ENCODE measurements at places on chromosomes 5 and 9.

DNA sequence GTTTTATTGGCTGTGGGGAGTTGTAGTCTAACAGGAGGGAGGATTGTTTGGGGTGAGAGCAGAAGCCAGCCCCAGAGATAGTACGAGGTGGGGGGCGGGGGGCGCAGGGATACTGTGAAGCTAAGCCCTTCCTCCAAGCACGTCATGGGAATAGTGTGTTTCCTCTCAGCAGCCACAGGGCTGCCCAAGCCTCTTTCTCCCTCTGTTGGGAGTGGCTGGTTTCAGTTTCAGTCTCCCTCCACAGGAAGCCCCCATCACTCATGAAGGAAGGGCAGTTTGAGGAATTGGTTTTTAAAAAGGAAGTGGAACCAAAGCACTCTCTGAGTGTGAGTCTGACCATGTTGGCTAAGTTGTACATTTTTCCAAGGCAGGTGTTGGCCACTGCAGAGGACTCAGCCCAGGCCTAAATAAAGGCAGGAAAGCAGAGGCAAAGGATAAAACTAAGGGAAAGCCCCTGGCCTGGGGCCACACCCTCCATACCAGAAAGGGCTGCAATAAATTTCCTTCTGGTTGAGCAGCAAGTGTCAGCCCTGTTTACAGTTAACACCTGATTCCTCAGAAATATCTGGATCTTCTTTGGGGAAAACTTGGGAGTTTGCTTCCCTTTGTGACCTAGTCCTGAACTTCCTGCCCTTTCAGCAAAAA, 3.2 kb downstream of the RAB24 start:
- no peak for DNase-seq

- no peak for DNase-seq
Measured at GRCh38 chr5:159212657-159213462, 3.5 kb upstream of the RNF145 start.

GRCh38 chr5:50320131-50320749, 120.8 kb downstream of the EMB start:
- DNase-seq, result no peak

DNA sequence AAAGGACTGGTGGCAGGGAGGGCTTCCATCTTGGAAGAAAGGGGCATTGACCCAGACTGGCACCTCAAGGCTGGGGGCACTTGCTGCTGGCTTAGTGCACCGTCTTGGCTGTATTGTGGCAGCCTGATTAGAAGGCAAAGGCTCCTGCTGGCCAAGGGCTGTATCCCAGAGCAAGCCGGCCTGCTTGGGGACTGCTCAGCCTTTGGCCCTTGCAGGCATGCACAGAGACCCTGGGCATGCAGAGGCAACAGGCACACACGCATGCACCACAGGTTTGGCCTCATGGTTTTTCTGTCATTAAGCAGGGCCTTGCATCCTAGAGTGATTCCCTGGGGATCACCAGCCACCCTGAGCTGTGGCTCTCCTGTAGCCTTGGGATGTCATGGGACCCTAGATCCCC, 29.0 kb downstream of the PITX1 start:
- no peak for DNase-seq

- no peak for DNase-seq
Measured at GRCh38 chr5:2550509-2550908, 201.0 kb downstream of the IRX2 start.

DNA sequence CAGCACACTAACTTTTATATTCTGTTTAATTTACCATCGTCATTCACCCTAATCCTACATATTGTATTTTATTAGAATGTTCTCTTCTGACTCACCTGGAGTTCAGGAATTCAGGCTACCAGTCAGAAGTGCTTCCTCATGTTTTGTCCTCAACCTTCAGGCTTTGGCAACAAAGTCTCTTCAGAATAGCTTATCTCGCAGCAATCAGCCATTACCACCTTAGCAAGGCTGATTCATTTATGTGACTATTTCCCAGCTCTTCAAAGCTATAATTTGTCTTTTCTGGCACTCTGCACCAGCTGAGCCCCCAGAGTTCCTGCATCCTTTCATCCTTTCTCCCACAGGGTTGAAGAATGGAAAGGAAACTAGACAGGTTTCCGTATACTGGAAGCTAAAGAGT, 365.5 kb upstream of the CDH18 start:
- DNase-seq, result no peak

DNA sequence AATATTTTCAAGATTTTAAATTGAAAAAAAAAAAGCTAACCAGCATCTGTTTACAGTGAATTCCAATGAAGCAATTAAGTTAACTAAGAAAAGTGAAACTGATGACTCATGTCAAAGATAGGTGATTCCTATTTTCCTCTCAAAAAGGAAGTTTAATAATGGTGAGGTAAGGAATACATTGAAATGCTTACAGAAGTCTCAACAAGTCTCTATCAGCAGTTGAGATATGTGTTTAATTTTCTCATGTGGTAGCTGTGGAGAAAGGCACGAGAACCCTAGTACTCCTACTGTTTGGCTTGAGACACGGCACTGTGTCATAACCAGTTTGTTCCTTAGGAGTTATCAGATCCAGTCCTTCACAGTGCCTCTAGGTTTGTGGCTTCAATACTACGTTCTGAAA, 114.5 kb downstream of the SLC25A46 start:
- DNase-seq, result no peak

- no peak for DNase-seq
Measured at GRCh38 chr5:120096413-120096812, 367.7 kb upstream of the PRR16 start.

- DNase-seq, result no peak
Measured at GRCh38 chr9:128034821-128035652, 32.1 kb downstream of the NAIF1 start.

GRCh38 chr5:7078101-7078500, 317.8 kb upstream of the ADCY2 start:
- no peak for DNase-seq

DNA sequence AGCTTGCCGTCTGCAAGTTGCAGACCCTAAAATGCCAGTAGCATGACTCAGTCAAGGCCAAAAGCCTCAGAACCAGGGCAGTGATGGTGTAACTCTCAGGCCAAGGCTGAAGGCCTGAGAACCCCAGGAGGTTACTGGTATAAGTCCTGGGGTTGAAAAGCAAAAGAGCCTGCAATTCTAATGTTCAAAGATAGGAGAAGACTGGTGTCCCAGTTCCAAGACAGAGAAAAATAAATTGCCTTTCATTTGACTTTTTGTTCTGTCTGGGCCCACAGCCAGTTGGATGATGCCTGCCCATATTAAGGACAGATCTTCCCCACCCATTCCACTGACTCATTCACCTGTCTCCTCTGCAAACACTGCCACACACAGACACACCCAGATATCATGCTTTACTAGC, 673.2 kb downstream of the CDH18 start:
- DNase-seq, result no peak

DNA sequence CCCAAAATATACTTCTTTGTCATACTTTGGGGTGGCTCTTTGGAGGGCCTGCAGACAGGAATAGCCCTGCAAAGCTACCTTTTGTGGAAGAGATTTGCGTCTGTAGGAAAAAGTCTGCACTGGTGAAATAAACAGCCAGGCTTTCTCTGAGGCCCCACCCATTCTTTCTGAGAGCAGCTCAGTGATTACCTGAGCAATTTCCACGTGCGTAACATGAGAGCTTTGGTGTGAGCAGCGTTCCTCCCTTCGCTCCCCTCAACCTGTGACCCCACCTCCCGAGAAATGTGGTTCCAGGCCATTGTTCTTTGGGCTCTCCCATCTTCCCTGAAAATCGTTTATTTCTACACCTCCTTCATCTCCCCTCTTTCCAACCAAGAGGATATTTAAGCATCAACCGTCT, 23.8 kb upstream of the FBP1 start:
- DNase-seq, result no peak

DNA sequence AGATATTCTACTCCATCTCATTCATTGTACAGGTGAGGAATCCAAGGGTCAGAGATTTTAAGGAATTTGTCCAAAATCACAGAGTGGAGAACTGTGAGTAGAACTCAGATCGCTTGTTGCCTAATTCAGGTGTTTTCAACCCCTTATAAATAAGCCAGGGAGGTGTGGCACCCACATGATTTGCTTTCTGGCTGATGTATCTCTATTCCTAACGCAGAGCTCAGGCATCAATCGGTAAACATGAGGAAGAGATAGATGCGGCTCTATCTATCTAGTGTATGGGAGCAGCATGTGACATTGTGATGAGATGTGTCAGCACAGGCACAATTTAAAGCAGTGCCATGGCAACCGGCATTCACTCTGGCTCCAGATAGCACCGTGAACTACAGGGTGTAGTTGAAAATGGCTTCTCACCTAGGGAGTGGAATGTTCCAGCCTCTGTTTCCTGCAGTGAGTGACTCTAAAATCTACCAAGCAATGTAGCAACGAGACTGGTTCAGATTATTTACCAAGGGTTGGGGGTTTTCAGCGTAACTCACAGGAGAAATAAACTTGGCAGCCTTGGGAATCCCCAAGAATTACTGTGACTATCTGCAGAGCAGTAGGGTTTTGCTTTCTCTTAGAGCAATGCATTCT, 53.4 kb upstream of the SUB1 start:
- DNase-seq, result peak; percentile 31

DNA sequence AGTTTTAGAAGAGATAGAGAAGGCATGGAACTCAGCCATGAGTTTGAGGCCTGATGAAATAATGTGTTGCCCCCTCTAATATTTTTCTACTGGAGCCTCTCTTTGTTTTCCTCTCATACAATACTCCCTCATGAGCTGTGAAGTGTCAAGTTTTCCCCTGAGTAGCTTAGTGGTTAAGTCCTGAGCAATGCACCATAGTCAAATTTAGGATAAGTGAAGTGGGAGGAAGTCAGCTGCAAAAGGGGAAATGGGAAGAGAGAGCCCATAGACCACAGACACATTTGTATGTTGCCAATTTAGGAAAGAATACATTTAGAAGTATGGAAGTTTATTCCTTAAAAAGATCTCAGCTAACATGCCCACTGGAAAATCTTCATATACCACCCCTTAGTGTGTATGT, 171.5 kb upstream of the NREP start:
- DNase-seq, result no peak

GRCh38 chr5:29197631-29198454, 1995.6 kb upstream of the CDH6 start:
- DNase-seq, result no peak

DNA sequence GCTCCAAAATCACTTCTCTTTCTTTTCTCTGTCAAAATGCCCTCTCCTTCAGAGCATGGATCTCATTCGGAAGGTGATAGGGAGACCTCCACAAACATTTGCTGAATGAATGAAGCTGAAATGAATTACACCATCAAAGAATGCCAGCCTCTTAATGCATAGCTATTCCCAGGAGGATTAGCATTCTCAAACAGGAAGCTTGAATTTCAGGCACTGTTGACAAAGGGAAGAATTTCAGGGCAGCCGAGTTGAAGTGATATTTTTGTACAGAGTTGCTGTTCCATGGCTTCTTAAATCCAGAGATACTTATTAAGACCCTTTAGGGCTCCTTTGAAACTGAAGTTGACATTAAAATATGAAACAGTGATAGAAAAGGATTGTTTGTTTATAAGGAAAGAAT, 18.8 kb downstream of the HBEGF start:
- no peak for DNase-seq

GRCh38 chr9:29796291-29796952, 2223.1 kb upstream of the C9orf72 start:
- DNase-seq, result no peak

GRCh38 chr5:73388306-73388684, 60.3 kb downstream of the FOXD1 start:
- no peak for DNase-seq

DNA sequence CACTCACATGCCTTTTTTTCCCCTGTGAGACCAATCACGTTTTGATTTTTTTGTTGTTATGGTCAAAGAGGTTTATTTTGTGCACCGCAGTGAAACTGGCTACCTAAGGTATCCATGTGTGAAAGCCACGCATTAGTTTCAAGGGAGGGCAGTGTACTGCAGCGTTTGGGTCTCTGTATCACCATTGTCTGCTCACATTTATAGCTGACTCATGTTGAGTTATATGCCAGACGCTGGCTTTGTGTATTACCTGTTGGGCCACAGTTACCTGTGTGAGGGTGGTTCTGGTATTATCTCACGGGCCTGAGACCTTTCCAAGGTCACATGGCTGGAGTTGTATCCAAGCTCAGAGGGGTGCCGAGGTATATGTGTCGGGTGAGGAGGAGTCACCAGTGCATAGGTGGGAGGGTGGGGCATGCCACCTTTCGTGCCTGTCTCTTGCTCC, 75.8 kb downstream of the ARHGAP26 start:
- no peak for DNase-seq

GRCh38 chr9:127873886-127874285, 3.6 kb downstream of the AK1 start:
- DNase-seq, result no peak

GRCh38 chr5:109743041-109743531, 53.4 kb downstream of the MAN2A1 start:
- DNase-seq, result no peak

DNA sequence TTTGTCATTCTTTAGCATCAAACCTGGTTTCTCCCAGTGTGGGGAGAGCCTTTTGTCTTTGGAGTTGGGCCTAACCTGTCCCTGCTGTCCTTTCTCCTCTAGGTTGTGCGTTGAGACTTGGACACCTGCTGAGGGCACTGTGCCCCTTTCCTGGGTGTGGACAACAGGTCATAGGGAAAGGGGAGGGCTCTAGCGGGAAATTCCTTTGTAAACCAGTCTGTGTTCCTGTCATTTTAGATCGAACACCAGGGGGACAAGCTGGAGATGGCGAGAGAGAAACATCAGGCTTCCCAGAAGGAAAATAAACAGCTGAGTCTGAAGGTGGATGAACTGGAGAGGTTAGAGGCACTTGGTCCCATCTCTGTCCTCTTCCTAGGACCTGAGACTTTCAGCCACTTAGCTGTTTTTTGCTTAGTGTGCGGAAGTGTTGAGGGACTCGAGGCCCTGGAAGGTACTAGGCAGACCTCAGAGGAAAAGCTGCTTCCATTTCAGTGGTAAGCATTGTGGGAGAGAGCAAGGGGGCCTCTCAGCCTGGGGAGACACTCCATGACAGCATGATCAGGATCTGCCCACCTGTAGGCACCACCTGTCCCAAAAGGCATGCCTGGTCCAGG, 8.6 kb upstream of the GLE1 start:
- no peak for DNase-seq

- no peak for DNase-seq
Measured at GRCh38 chr5:134833340-134834032, 12.3 kb upstream of the C5orf24 start.

GRCh38 chr9:71472400-71472799, 295.9 kb downstream of the CEMIP2 start:
- no peak for DNase-seq

- DNase-seq, result no peak
Measured at GRCh38 chr9:93017621-93018020, 40.9 kb upstream of the SUSD3 start.

GRCh38 chr5:78633700-78634099, 14.9 kb downstream of the LHFPL2 start:
- no peak for DNase-seq

- no peak for DNase-seq
Measured at GRCh38 chr5:153276151-153276550, 214.3 kb upstream of the GRIA1 start.

DNA sequence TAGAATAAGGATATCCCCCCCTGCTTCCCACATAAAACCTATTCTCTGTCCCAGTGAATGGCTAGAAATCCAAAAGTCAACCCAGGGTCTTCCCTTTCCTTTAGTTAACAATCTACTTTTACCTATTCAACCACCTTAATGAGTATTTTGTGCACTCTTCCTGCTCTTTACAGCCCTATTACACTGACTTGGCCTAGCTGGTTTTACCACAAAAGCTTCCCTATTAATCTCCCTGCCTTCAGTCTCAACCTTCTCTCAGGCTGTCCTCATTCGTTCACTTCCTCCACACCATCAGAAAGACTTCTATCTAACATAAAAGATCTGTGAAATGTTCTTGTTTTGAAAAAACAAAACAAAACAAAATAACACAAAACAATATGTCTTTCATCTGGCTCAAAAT, 16.2 kb downstream of the CTNNAL1 start:
- no peak for DNase-seq

- DNase-seq, result no peak
Measured at GRCh38 chr5:164319161-164319560, 813.7 kb downstream of the MAT2B start.
